ENCODE measurements at places on chromosomes 12 and 14. TPM values are rescaled to one million over a fixed set of nuclear protein-coding genes. Genes with fewer than 3 reads are reported as not detected.

HCAR1 gene
- 0.41 TPM for total RNA-seq

TUNAR gene
- 7.3 TPM for total RNA-seq

CD4 gene
- total RNA-seq = 2.0 TPM

GPATCH2L gene
- 83.2 TPM for total RNA-seq

CD163 gene
- 1.6 TPM for total RNA-seq

ART4 gene
- total RNA-seq = not detected

MYF6 gene
- total RNA-seq = 1.6 TPM

WSCD2 gene
- total RNA-seq = 2.9 TPM

NFATC4 gene
- total RNA-seq = 2.9 TPM

GPX2 gene
- total RNA-seq = not detected

PTPRO gene
- total RNA-seq = 204 TPM

ADGRD1 gene
- 4.5 TPM for total RNA-seq

SLCO1B1 gene
- total RNA-seq = not detected

SHMT2 gene
- 28.9 TPM for total RNA-seq

MAP4K5 gene
- total RNA-seq = 85.2 TPM

GALNT8 gene
- 57.5 TPM for total RNA-seq

TDRD9 gene
- total RNA-seq = 6.5 TPM

Data from frontal cortex (tissue), 4 donors.